ENCODE measurements at places on chromosomes 4 and X.

- DNase-seq = no peak
Observed at GRCh38 chr4:78168029-78168428, 110.9 kb downstream of the FRAS1 start.

GRCh38 chrX:103480526-103480925 is 38.8 kb downstream of the RAB40A start:
- DNase-seq = no peak

- no peak for DNase-seq
Observed at GRCh38 chrX:14050709-14051108, 21.0 kb upstream of the GEMIN8 start.

GRCh38 chrX:142977128-142977914 is 48.4 kb upstream of the SPANXN4 start:
- no peak for DNase-seq

DNA sequence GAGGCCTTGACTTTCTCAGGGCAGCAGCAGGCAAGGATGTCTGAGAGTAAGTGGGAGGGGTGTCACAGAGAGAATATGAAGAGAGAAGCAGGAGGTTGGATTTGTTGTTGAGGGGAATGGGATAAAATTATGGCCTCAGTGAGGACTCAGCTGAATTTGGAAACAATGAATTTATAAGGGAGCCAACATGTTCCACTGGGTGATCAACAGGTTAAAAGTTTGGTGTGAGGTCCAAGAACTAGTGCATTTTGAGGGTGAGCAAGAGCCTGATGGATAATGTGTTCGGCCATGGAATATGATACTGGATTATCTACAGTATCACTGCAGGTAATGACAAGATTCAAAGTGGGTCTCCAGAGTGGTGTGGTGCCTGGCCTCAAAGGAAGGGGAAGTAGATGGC is 33.5 kb downstream of the LIMCH1 start:
- no peak for DNase-seq

DNA sequence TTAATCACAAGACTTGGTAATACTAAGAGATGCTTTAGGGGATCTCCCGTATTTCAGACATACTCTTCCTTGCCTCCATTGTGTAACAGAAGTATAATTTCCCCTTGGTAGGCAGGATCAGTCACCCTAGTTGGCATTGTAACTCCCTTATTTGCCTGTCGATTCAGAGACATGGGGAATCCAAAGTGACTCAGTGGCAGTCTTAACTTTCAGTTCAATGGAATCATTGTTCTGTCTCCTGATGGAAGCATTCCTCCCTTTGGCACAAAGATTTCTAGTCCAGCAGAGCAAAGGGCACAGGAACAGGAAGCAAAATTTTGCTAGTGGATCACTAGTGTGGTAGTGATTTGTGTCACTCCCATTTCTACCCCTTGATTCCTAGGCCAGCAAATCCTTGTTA is 80.4 kb downstream of the DCUN1D4 start:
- no peak for DNase-seq

GRCh38 chr4:93657527-93657926 is 171.0 kb upstream of the ATOH1 start:
- no peak for DNase-seq

- no peak for DNase-seq
Observed at GRCh38 chr4:115537387-115537786, 424.0 kb upstream of the NDST4 start.

- no peak for DNase-seq
Observed at GRCh38 chr4:176044589-176044951, 21.1 kb upstream of the WDR17 start.

GRCh38 chr4:164731827-164732474 is 22.0 kb upstream of the SMIM31 start:
- peak; percentile 40 for DNase-seq

DNA sequence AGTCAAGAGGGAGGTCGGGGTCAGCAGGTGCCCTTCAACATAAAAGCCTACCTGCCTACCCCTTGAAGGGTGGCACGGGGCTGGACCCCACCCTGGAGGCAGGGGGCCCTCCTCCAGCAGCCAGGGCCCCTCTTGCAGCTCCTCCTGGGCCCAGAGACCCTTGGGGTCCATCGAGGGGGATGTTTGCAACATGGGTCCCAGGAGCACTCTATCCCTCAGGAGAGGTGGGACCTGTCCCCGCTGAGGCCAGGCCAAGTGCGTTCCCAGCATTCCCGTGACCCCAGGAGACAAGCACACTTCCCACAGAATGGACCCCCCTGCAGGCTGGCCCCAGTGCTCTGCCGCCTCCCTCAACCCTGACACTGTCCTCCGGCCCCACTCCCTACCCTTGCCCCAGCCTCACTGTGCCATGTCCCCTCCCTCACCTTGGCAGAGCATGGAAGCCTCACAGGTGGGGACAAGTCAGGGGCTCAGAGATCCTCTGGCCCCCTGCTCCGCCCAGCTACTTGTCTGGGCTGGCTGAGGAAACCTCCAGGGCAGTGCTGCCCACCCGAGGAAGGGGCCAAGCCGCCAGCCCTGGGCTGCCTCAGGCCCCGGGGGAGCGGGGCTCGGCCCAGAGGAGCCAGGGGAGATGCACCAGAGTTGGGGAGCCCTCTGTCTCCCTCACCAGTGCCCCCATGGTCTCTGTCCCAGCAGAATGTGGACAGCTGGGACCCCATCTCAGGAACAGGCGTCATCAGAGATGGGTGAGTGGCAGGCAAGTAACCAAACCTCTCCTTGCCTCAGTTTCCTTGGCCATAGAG is 2.2 kb downstream of the MXD4 start:
- no peak for DNase-seq

- DNase-seq = no peak
Observed at GRCh38 chr4:70603856-70604255, 11.8 kb downstream of the AMBN start.

Data from CD4-positive, alpha-beta T cell treated with Interleukin-6 for 4 hours (primary cell).